M059J (cell line): ENCODE measurements at places on chromosomes 1 and 21. TPM values are rescaled to one million over a fixed set of nuclear protein-coding genes. Genes with fewer than 3 reads are reported as not detected.
A peak's percentile ranks its signal among the peaks of the same experiment; 100 is the strongest.

DNA sequence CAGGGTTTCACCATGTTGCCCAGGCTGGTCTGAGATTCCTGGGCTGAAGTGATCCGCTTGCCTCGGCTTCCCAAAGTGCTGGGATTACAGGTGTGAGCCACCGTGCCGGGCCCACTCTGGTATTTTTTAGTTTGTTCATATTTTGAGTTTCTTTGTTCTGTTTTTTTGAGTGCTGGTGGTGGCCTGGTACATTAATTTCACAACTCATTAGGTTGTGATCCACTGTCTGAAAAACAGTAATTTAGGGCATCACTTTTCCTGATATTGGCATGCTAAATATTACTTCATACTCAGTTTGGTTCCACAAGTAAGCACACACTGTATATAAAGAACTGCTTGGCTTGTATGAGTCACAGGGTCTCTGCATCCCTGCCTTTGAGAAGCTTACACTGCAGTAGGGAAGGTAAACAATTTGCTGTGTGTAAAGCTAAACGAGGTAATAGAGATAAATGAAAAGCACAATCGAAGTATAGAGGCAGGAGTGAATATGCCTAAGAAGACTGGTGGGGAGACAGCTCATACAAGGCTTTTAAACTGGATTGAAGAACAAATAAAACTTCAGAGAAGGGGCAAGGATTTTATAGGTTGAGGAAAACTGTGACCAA is 7.7 kb downstream of the SNX27 start:
- peak; percentile 61 for DNase-seq

GRCh38 chr21:38831526-38832467 is 26.1 kb downstream of the ETS2 start:
- peak; percentile 92 for DNase-seq

DNA sequence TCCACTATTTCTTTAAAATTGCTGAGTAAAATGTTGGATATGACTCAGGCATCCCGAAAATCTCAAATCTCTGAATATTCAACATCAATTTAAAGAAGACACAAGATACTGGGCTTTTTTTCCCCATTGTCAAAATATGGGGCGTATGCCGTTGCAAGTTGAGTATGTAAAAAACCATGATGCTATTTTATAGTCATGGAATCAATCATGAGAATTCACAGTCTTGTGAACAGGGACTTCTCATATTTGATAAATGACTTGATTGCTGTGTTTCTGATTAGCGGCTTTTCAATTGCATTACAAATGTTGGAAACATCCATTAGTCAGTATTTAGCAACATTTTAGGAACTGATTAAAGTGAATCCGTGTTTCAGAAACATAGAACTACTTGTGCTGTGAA is 45.3 kb downstream of the SETD4 start:
- DNase-seq: no peak

DNA sequence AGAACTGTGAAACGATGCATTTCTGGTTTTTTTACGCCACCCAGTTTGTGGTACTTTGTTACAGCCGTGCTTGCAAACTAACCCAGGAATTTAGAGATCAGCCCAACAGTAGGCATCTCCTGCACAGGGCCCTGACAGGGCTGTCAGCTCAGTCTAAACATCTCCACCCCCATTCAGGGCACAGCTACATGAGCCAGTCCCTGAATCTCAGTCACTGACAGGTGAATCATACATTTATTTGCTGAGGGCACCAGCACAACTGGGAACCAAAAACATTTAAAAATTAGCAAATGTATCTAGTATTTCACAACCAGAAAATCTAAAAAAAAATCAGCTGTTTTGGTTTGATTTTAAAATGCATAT is 30.7 kb downstream of the PRDX6 start:
- DNase-seq: peak; percentile 83

- DNase-seq: no peak
These were observed 13.7 kb upstream of the RPL5 start for GRCh38 chr1:92817986-92818764.

DNA sequence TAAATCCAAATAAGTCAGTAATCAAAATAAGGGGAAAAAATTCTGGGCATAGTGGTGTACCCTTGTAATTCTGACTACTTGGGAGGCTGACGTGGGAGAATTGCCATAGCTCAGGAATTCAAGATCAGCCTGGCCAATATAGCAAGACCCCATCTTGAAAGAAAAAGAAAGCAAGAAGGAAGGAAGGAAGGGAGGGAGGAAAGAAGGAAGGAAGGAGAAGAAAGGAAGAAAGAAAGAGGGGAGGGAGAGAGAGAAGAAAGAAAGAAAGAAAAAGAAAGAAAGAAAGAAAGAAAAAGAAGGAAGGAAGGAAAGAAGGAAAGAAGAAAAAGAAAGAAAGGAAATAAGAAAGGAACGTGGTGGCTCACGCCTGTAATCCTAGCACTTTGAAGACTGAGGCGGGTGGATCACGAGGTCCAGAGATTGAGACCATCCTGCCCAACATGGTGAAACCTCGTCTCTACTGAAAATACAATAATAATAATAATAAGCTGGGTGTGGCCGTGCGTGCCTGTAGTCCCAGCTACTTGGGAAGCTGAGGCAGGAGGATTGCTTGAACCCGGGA is 64.5 kb upstream of the ROR1 start:
- no peak for DNase-seq

GRCh38 chr1:22860414-22860800 is 112.3 kb downstream of the LACTBL1 start:
- DNase-seq: no peak

SNX7 gene
- 50.1 and 62.8 TPM in 2 replicates for total RNA-seq

S1PR1 gene
- total RNA-seq: 6.8 and 6.9 TPM in 2 replicates
